ENCODE measurements at places on chromosomes 5 and 9.
A peak's percentile ranks its signal among the peaks of the same experiment; 100 is the strongest.

- DNase-seq: no peak
Observed at GRCh38 chr9:130297371-130297770, 31.8 kb downstream of the HMCN2 start.

GRCh38 chr9:134406366-134407120, 80.3 kb downstream of the RXRA start:
- DNase-seq: peak; percentile 88

- no peak for DNase-seq
Observed at GRCh38 chr9:24071091-24071490, 245.1 kb upstream of the ELAVL2 start.

DNA sequence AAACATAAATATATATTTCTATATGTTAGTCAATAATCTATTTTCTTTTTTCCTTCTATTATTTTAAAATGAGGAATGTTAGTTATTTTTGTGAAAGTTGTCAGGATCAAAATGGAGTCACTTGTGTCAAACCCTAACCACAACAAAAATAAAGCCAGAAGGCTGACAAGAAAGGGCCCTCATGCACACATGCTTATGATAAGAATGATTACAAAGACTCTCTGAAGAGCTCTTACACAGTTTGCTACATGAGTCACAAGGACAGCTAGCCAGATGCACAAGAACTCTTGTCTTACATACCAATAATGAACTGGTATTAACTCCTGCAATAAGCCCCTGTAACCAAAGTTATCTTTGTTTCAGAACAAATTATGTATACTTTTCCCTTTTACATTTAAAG, 64.7 kb downstream of the GGTA1 start:
- DNase-seq: no peak

GRCh38 chr9:2288309-2288708, 273.2 kb downstream of the SMARCA2 start:
- DNase-seq: no peak

- DNase-seq: no peak
Observed at GRCh38 chr5:157857816-157858526, 974 bp downstream of the CLINT1 start.

DNA sequence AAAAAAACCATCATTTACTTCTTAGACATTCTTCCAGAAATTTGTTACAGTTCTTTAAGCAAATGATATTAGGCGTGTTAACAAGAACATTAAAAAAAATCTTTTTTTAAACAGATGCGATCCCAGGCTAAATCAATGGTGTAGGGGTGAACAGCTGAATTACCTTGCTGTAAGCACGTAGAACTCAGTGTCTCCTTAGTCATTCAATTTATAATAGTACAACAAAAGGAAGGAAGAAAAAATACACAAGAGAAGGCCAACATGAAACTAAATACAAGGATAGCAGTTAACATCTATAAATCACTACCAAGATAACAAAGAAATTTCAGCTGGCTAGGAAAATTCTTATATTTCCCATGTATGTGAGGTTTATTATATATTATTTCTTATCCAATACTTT, 35.4 kb downstream of the AGXT2 start:
- no peak for DNase-seq

DNA sequence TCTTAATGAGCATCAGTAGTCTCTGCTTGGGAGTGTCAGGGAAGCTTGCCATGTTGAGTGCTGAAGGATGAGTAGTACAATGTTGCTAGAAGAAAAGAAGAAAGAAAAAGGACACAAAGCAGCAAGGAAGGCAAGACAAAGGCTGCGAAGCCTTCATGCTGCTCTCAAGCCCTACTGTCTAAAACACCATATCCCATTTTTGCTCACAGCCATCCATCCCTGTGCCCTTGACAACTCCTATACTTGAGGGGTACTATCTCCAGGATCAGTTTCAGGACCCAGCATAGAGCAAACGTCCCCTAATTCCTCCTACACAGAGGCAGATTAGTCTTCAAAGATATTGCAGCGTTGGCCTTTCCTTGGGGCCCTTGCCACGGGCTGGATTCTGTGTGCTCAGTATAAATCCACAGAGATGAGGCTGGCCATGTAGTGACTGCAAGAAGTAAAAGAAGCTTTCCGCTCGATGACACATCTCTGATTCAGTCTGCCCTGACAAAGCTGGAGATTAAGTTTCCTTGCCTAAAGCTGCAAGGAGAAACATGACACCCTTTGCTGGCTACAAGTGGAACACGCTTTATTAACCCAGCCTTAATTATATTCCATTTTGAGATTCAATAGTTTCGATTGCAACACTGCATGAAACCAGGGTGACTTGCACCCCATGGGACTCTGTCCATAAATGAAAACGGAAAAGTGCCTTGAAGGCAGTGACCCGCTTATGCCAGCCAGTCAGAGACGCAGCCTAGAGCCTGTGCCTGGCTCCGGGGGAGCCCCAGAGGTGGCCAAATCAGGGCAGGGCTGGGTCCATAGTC, 304.6 kb downstream of the ACTL7B start:
- DNase-seq: no peak

DNA sequence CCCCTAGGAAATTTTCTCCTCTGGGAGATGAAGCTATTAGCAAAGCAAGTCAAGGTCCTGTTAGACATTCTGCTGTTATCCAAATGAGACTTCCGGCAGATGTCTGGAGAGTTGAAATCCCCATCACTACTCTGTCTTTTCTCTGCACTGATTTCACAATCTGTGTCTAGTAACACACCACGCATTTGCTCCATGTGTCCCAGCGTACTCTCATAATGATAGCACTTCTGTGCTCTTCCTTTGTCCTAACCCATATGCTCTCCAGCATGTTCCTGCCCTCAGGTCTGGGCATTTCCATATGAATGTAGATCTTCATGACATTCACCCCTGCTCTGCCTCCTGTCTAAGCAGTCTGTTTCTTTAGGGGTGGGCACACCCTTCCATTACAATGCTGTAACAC, 1949.0 kb upstream of the WWC1 start:
- no peak for DNase-seq

GRCh38 chr5:154236536-154237375, 46.2 kb downstream of the GALNT10 start:
- DNase-seq: no peak

- no peak for DNase-seq
Observed at GRCh38 chr9:4854265-4854590, 61.5 kb downstream of the RCL1 start.

DNA sequence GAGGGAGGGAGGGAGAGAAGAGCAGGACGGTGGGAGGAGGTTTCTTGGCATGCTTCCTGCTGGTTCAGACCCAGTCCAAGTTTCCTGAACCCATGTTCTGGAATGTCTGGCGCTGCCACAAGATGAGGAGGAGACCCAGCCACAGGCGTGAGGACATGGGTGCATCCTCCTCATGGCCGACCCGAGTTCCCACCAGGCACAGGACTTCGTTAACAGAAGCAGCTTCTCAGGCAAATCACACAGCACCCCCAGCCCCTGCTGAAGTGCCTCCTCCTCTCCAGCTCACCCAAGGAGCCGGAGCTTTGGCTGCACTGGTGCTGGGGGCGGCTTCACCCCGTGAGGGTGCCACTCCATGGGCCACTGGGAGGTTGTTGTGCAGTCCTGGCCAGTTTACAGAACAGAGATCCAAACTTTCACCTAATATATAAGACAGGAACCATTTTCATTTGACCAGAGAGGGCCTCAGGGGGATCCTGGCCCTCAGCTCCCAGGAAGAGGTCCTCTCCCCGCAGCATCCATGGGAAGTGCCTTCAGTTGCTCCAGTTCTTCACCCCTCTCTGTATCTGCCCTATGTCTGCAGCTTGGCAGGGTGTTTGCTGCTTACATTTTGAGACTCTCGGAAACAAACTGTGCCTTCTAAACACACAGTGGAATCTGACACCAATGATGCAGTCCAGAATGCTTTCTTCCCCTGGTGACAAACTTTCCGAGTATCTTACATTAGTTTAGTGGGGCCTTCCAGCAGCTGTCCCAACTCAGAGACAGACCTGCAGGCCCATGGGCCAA, 10.2 kb upstream of the NKD2 start:
- DNase-seq: peak; percentile 3

DNA sequence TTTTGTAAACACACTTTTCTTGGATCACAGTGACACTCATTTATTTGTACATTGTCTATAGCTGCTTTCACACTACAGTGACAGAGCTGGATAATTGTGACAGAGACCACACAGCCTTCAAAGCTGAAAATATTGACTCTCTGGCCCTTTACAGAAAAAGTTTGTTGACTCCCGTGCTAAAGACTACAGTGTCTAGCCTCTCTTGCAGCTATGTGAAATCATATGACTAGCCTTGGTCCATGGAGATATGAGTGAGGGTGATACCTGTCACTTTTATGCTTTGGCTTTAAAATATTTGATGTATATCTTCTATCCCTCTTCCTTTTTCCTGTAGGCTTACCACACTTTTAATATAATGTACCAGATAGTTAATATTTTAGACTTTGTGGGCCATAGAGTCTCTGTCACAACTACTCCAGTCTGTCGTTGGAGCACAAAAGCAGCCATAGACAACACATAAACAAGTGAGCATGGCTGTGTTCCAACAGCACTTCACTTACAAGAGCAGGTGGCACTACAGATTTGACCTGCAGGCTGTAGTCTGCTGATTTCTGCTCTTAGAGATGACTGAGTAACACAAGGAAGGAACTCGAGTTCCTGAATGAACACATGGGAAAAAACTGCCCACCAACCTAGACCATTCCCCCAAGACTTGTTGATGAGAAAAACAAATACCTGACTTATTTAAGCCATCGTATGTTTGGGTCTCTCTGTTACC, 73.5 kb upstream of the ANKRD55 start:
- no peak for DNase-seq

- no peak for DNase-seq
Observed at GRCh38 chr5:169333518-169333917, 32.6 kb upstream of the SLIT3 start.

GRCh38 chr9:87227456-87227855, 270.2 kb upstream of the DAPK1 start:
- DNase-seq: no peak

- DNase-seq: no peak
Observed at GRCh38 chr9:87116492-87116891, 169.2 kb upstream of the GAS1 start.

DNA sequence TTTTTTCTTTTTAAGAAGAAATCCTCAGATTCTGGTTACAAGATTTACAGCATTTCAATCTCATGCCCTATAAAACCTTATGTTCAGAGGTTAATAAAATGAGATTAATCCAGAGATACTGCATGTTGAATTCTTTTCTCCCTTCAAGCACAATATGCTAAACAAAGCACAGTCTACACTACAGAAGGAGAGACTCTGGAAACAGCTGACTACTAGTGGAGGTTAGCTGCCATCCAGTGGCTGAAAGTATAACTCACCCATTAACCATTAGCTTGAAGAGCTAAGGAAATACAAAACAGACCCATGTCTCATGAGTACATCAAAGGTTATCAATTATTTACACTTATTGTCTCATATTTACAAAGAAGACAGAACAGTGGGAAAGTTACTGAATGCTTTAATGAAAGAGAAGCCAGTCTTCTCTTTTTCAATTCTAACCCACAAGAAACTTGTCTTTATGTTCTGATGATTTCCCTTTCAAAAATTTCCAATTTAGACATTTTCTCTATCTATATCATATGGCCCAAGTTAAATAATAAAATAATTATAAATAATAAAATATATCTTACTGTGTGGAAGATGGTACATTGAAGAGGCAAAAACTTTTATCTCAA, 12.7 kb upstream of the DNAH5 start:
- DNase-seq: no peak

DNA sequence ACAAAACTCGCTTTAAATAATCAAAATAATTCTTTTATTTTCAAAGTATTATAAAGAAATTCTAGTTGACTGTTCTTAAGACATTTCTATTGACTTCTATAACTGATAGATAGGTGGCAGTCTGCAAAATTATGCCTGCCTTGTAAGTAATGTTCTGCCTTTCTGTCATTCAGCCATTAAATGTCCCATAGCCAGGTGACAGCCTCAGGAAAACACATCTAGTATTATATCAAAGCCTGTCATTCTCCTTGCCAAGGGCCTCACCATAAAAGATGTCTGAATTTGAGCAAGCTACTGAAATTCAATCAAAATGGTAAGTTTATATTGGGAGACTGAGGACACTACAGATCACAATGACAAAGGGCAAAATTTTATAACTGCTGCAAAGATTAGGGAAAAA, 170.4 kb upstream of the COX7C start:
- no peak for DNase-seq

- no peak for DNase-seq
Observed at GRCh38 chr5:172636279-172637050, 4.6 kb upstream of the NEURL1B start.

DNA sequence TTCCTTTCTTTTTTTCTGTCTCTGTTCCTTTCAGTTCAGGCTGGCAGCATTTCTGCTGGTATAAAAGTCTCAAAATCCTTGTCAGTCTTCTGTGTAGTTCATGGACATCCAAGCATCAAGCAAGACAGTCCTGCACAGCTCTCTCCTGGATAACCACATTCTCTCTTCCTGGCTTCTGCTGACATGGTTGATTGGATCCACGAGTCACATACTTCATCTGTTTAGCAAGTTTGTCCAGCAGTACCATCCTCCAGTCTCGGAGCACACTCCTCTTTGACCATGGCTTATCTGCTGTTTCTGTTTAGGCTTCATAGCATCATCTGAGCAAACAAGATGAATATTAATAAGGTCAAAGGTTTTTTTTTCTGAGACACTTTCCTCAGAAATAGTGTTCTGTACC, 220.8 kb downstream of the KDM4C start:
- DNase-seq: no peak

GRCh38 chr9:96500696-96501632, 51.0 kb downstream of the HABP4 start:
- no peak for DNase-seq

- no peak for DNase-seq
Observed at GRCh38 chr5:3002230-3002629, 250.8 kb upstream of the IRX2 start.

GRCh38 chr9:69579760-69580581, 92.2 kb downstream of the APBA1 start:
- DNase-seq: no peak

DNA sequence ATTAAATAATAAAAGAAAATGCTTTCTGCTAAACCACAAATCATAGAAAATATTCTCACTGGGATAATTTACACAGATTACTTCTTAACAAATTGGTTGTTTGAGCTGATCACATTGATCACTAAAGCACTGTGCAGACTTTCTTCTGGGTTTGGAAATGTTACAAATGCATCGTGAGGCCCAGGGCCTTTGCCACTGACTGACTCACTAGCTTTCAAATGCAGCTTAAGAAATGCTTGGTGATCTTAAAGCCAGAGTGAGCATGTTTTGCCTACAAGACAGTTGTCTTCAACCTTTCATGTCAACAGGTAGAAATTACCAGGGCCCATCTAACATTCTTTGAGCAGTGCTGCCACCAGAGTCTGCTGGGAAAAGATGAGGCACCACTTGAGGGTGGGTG, 252.3 kb upstream of the ADRA1B start:
- DNase-seq: no peak

DNA sequence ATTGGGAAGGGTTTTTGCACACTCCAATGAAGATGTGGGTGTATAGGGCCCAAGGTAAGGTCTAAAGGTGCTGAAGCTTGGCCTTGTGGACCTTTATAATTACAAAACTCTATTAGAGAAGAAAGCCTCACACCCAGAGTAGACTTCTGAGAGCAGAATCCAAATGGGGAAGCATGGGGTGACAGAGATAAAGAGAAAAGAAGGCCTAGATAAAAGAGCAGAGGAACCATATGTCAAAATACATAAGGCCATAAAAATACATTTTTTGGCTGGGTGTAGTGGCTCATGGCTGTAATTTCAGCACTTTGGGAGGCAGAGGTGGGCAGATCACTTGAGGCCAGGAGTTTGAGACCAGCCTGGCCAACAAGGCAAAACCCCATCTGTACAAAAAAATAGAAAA, 27.4 kb upstream of the TCERG1 start:
- no peak for DNase-seq

- no peak for DNase-seq
Observed at GRCh38 chr9:134442486-134443173, 116.4 kb downstream of the RXRA start.

- peak; percentile 64 for DNase-seq
Observed at GRCh38 chr5:132060501-132061161, at the start of gene IL3. TSS of gene IL3 (plus strand) at chr5:132060655. CDS start at chr5:132060707, 52 bp downstream.

All from posterior cingulate gyrus (tissue), 11 donors.